GM13976 (cell line): ENCODE measurements at places on chromosomes 3 and 15.

- DNase-seq, result no peak
These were observed 9.6 kb downstream of the C3orf18 start for GRCh38 chr3:50557915-50558314.

GRCh38 chr15:71733122-71733521 is 77.2 kb upstream of the NR2E3 start:
- DNase-seq, result no peak

DNA sequence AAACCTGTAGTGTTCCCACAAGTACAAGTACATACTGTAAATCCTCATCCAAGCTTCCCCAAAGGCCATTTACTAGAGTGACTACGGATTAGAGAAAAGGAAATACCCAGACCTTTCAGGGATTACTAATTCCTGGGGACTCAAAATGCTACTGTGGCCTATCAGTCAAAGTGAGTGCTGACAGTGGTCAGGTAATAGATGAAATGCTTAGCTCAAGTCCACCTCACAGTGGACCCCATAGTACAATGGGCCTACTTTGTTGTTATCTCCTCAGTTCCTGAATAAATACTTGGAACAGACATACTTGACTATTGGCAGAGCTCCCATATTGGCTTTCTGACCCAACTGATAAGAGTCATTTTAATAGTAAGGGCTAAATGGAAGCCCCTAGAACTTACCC is 61.6 kb downstream of the MAP4 start:
- DNase-seq, result no peak

DNA sequence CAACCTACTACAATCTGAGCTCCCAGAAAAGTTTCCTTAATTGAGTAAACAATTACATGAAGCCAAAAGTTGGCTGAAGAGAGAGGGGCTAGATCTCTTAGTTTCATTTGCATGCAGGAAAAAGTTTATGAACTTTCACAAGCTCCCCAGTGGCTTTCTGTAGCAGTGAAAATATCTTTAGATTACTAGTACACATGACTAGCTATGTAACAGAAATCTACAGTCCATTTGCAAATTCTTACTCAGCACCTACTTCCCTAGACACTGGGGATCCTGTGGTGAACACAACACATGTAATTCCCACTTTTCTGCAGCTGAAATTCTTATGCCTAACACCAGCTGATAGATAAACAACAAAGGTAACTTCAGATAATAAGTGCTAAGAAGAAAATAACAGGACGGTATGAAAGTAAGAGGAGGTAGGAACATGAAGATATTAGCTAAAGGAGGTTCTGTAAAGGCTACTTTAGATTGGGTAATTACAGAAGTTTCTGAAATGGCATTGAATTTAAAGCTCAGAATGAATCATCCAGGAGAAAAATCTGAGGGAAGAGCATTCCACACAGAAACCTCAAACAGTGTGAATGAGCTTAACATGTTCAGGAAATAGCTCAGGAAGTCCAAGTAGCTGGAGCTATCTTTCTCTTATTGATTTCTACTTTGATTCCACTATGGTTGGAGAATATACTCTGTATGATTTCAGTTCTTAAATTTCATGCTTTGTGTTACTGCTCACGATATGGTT is 204.8 kb downstream of the MAGI1 start:
- DNase-seq, result no peak

- DNase-seq, result peak; percentile 48
These were observed 17.5 kb upstream of the PPIB start for GRCh38 chr15:64180235-64180824.

DNA sequence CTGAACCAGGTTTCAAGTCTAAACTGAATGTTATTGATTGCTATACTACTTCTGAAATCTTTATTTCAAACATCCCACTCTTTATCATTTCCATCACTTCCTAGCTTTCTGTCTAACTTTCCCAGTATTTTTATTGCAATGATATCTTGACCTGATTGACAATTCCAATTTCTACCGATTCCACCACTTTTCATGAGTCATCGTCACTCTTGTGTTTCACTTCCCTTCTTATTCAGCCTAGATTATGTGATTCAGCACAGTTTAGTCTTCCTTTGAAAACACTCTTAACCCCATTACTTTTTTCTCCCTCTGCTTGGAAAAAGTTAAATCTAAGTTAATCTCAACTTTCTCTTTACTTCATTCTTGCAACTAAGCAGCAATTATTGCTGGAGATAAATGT is 62.6 kb downstream of the SLC7A14 start:
- DNase-seq, result no peak

DNA sequence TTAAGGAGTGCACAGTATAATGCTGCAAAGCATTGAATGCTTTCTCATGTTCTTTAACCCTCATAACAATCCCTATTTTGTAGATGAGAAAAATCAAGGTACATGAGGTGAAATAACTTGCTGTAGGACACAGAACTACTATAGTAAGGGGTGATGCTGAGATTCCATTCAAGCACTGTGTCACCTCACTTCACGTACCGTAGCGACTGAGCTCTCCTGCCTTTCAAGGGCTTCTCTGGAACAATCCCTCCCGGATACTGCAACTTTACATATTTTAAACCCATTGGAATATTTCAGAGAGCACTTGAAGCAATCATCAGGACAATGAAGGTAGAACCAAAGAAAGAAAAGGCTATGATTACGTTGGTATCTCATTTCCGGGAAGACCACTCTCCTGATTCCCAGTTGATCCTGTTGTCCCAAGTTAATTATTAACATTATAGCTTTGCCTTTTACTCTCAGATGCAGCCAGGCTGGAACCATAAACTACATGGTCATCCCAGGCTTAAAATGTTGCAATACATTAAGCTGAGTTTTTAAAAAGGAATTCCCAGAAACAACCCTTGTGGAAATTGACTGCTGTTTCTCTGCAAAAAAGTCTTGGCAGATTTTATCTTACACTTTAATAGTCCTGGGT is 252.2 kb upstream of the IGF1R start:
- no peak for DNase-seq

DNA sequence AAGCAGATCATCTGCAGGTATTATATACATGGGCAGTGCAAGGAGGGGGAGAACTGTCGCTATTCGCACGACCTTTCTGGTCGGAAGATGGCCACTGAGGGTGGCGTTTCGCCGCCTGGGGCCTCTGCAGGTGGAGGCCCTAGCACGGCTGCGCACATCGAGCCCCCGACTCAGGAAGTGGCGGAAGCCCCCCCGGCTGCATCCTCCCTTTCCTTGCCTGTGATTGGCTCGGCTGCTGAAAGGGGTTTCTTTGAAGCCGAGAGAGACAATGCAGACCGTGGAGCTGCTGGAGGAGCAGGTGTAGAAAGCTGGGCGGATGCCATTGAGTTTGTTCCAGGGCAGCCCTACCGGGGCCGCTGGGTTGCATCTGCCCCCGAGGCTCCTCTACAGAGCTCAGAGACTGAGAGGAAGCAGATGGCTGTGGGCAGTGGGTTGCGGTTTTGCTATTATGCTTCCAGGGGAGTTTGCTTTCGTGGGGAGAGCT is 639 bp downstream of the MKRN3 start:
- no peak for DNase-seq

DNA sequence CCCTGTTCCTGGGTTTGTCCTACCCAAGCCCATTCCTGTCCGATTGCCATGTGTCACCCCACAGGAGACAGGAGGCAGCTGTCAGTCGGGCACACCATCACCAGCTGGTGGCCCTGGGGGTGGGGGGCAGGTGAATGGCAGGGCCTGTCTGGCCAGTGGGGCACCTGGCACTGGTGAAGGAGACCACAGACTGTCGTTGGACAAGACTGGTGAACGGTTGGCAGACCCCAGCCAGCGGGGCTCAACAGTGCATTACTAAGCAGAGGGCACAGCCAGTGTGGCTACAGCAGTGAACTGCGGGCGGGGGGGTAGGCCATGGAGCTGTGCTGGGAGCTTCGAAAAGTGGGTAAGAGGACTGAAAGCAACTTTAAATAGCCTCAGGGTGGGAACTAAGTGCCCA is 2.1 kb downstream of the SEMA7A start:
- peak; percentile 25 for DNase-seq

- peak; percentile 38 for DNase-seq
These were observed 17.0 kb downstream of the PEAK1 start for GRCh38 chr15:77402740-77403379.

DNA sequence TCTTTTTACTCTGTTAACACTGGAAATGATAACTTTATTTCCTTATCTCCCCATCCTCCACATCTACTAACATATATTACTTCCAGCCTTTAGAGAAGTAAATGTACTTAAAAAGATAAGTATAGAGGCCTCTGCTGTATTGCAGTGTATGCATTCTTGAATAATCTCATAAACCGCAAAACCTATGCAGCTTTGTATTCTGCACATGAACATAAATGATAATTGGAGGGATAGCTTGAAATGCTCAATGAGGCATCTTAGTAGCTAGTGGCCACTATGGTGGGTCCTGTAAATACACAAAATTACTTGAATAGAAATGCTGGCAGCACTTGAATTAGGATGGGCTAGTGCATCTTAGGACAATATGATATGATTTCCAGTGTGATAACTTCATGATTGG is 77.0 kb downstream of the LYSMD4 start:
- no peak for DNase-seq

- DNase-seq, result no peak
These were observed 82.9 kb downstream of the IQSEC1 start for GRCh38 chr3:12990306-12990705.

DNA sequence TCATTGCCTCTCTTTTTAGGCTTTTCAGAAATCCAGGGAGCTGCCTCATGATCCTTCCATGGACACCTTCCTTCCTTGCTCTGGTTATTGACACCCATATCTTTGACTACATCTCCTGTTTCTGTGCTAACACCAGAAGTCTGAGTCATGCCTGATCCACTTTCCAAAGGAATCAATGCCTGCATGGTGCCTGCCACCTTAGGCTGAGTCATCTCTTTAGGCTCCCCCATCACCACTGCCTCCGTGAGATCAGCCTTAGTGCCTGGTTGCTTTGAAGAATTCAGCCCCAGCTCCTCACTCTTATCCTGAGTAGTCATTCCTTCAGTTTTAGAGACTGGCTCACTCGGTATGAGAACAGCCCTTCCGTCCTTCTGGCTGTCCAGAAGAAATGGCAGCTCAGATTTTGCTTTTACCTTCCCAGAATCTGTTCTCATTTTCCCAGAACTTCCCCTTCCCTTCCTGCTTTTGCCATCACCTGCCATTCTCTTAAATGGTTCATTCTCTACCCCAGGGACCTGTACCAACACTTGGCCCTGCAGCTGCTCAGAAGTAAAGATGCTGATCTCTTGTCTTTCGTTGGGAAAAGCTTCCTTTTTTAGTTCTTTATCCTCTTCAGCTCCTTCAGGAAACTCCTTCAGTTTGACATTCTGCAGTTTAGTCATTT is 105.3 kb downstream of the MAP4 start:
- no peak for DNase-seq

DNA sequence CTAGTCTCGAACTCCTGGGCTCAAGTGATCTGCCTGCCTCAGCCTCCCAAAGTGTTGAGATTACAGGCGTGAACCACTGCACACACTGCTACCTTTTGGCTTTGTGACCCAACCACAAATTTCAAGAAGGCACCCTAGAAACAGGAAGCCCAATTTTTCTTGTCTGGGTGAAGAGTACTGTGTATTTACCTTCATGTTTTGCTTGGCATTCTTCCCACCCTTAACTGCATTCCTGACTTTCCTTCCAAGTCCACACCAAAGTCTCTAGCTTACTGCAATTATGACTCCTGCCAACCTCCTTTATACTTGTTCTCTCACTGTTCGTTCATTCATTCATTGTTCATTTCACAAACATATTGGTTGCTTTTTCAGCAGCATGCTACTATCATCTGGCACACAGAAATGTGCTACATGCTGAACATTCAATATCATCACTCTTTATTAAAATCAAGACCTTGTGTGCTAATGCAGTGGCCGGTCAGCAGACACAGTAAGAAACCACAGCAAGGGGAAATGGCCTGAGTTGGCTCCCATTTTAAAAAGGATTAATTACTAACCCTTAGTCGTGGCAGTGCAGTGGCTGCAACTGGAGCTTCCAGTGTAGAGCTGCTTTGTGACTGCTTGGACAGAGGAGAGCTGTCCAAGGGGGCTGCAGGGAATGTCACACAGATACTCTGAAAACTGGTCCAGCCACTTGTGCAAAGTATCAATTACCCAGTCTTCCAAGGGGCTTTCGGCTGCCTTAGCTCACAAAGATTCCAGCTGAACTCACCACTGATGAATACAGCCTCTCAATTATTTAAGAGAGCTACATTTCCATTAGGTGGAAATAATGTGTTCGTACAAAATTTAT is 94.0 kb downstream of the ETFA start:
- no peak for DNase-seq

DNA sequence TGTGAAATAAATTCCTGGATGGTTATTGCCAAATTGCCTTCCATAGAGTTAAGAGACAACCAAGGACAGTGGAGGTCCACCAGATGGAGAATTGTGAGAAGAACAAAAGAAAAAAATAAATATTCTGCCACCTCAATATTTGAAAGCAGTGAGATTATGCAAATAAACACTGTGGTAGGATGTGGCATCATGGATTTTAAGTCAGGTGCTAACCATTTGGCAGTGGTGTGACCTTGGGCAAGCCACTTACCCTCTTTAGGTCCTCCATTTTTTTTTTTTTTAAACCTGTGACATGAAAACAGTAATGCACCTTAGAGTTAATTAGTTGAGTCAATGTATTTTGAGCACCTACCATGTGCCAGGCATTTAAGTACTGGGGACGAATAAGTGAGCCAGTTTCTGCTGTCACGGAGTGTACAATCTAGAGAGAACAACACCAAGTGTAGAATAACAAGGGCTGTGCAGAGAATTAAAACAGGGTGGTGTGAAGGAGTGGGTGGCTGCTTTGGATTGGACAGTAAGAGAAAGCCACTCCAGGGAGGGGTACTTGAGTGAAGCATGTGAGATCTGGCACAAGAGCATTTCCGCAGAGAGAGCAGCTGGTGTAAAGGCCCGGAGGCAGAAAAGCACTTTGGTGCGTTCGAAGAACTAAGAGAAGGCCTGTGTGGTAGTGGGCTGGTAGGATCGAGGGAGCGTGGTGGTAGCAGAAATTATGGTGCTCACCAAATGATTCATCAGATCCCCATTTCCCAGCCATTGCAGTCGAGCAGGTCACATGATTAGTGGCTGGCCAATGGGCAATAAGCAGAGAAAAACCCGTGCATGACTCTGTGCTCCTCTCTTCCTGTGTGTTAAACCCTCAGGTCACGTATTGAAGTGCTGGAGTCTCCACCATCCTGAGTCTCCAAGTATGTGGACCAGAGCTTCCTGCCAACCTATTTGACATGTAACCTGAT is 39.2 kb downstream of the CCK start:
- DNase-seq, result no peak

- DNase-seq, result peak; percentile 90
These were observed at the start of gene RPP25 for GRCh38 chr15:74956648-74957475. Gene RPP25 (minus strand): TSS chr15:74956772. CDS start chr15:74956583, 189 bp downstream.

DNA sequence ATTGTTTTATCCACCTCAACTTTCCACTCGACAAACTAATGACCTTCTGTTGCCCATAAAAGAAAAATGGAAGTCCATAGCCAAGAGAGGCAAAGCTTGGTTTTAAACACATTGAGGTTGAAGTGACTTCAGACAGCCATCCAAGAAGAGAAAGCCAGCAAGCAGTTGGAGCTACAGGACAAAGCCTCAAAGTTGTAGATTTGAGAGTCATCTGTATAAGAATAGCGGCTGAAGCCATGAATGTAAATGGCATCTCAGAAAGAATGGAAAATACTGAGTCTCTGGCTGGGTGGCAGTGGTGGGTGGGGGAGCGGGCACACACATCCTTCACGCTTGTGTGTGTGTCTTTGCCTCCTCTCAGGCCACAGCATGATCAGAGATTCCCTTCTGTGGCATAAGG is 124.1 kb upstream of the CHRM5 start:
- no peak for DNase-seq

- no peak for DNase-seq
These were observed 45.5 kb downstream of the PHLDB2 start for GRCh38 chr3:111904376-111905241.

- no peak for DNase-seq
These were observed 91.9 kb upstream of the SNRPN start for GRCh38 chr15:24862726-24863521.
